Stimulated activated CD4-positive, alpha-beta T cell treated with anti-CD3 and anti-CD28 coated beads, Interleukin-1b, Interleukin-23, amount 100 ng/mL, for 4 hours (primary cell): ENCODE measurements at places on chromosomes 6 and 20.

DNA sequence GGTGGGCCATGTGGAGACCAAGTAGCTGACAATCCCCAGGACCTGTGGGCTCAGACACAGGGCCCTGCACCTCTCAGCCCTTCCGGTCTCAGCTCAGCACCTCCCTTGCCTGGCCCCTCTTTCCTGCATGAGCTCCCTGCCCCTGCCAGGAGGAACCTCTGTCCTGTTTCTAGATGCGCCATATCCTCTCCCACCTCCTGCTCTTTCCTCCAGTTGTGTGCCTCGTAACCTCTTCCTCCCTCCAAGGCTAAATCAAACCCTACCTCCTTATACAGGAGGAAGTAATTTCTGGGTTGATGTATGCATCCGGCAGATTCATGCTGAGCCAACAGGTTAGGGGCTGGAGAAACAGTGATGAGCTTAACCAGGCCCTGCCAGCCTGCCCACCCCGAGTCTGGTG is 30.9 kb downstream of the ITPR3 start:
- no peak for DNase-seq

- DNase-seq: no peak
These were observed 73.9 kb upstream of the VGLL2 start for GRCh38 chr6:117191448-117191847.

- no peak for DNase-seq
These were observed 76.1 kb upstream of the ANKEF1 start for GRCh38 chr20:9958693-9959092.

- DNase-seq: no peak
These were observed 93.2 kb upstream of the PTPN1 start for GRCh38 chr20:50417023-50417329.

GRCh38 chr20:13863244-13863643 is 78.4 kb downstream of the NDUFAF5 start:
- no peak for DNase-seq

DNA sequence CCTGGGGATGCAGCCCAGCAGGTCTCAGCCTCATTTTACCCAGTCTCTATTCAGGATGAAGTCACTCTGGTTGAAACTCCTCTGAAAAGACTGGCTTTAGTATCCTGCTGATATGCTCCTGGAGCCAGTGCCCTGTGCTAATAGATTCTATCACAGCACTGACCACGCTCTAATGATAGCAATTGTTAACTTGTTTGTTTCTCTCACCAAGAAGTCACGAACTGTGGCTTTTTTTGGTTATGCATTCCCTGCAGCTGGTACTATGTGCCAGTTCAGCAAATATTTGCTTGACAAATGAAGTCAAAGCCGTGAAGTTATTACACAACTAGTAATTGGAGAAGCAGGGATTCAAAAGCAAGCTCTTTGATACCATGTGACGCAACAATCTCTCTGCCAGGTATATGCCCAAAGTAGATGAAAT is 754.6 kb downstream of the KIF16B start:
- DNase-seq: no peak
